ENCODE measurements at places on chromosomes 16 and 17. TPM values are rescaled to one million over a fixed set of nuclear protein-coding genes. Genes with fewer than 3 reads are reported as not detected.

Gene SNRNP25
- total RNA-seq: 21.3 TPM

Gene CRYBA1
- total RNA-seq: 0.15 TPM

Gene KCNAB3
- total RNA-seq: 0.33 TPM

Gene CHD3
- total RNA-seq: 105 TPM

Gene CFAP119
- total RNA-seq: 0.66 TPM

Gene RGS11
- total RNA-seq: 10.6 TPM

Gene TMEM235
- total RNA-seq: not detected

Gene SLC16A6
- 0.15 TPM for total RNA-seq

Gene RNF227
- 2.8 TPM for total RNA-seq

Gene MLX
- total RNA-seq: 36.7 TPM

Measured in smooth muscle cell of trachea (primary cell).